ENCODE measurements at places on chromosomes 1 and 21.
A peak's percentile ranks its signal among the peaks of the same experiment; 100 is the strongest.

GRCh38 chr1:51899022-51899421 lies 20.5 kb upstream of the NRDC start:
- DNase-seq = no peak

DNA sequence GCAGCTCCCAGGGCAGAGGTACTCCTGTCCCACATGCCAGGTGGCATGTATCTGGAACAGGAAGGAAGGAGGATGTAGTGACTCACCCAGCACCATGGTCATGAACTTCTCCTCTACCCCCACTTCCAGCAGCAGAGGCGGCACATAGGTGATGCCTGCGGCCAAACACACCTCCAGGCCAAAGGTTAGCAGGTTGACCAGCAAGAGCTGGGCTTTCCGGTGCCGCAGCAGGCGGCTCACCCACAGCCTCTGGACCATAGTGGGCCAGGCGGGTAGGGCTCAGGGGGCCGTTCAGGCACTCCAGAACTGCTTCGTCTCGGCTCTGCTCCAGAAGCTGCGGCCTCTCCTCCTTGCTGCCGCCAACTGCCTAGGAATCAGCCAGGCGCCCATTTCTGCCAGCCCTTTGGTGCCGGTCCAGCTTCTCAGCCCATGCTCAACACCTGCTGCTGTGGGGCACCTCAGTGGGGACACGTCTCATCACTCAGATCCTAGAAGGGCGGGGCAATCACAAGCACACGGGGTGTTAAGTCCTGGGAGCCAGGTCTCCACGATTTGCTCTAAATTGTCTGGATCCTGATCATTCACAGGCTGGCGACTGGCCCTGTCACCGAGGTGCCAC lies 15.8 kb downstream of the SLC45A3 start:
- DNase-seq = no peak

- peak; percentile 7 for DNase-seq
Observed at GRCh38 chr1:19096036-19096833, 113.8 kb downstream of the UBR4 start.

- DNase-seq = no peak
Observed at GRCh38 chr1:209609041-209609790, 25.7 kb downstream of the CAMK1G start.
